ENCODE measurements at places on chromosomes 2 and 18.

- no peak for DNase-seq
These were observed 54.4 kb downstream of the RHBDD1 start for GRCh38 chr2:226890286-226890685.

- DNase-seq: no peak
These were observed 9.4 kb downstream of the ODC1 start for GRCh38 chr2:10438688-10439087.

DNA sequence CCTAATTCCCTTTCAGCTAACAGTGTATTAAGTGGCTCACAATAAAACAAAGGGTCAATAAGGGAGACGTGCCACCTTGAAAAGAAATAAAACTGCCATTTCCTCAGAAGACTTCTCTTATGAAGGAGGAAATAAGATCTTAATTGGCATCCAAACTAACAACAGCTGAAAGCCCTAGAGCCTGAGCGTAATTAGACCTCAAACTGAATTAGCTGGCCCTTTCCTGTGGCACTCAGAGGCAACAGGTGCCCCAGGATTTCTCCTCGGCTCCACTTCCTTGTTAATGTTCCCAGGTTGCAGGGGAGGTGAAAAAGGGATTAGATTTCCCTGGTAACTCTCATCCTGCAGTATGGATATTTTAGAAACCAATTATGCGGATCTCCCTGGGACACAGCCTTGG, 804.3 kb downstream of the DCDC2C start:
- no peak for DNase-seq

DNA sequence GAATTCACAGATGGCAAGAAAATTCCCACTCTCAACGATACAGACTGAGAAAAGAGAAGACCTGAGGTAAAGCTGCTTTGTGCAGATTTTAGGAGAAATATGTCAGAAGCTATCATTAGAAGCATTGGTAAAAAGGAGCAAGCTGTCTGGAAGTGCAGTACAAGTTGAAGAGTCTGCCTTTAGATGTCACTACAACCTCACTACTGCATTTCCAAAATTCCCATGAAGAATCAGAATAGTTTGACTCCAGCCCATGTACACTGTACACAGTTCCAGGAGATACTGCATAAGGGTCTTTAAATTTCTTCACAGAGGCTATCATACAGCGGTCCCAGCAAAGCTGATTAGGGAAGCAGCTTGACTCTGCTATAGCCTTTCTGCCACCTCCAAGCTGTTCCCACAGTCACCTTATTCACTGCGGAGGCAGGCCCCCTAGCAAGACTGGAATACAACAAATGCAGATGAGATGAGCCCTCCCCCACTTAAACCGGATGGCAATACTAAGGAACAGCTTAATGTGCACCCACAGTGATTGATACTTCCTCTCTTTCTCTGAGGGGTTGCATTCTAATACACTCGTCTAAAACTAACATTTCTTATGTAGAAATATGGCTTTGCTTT, 527.4 kb downstream of the TMEM182 start:
- no peak for DNase-seq

- no peak for DNase-seq
These were observed 108.1 kb downstream of the TPO start for GRCh38 chr2:1521191-1521877.
